Naive thymus-derived CD4-positive, alpha-beta T cell (primary cell): ENCODE measurements at places on chromosomes 13 and 19. TPM values are rescaled to one million over a fixed set of nuclear protein-coding genes. Genes with fewer than 3 reads are reported as not detected.

ZNF66 gene
- total RNA-seq = 10.5 TPM

CBLC gene
- total RNA-seq = not detected

SLC15A1 gene
- not detected for total RNA-seq

CLC gene
- 50.4 TPM for total RNA-seq

EPS8L1 gene
- 2.0 TPM for total RNA-seq

NAA16 gene
- total RNA-seq = 30.6 and 30.9 TPM in 2 replicates

ZIM2 gene
- total RNA-seq = not detected

BBC3 gene
- total RNA-seq = 42.0 TPM

IGFLR1 gene
- 61.4 TPM for total RNA-seq

MUC16 gene
- not detected for total RNA-seq

DNA sequence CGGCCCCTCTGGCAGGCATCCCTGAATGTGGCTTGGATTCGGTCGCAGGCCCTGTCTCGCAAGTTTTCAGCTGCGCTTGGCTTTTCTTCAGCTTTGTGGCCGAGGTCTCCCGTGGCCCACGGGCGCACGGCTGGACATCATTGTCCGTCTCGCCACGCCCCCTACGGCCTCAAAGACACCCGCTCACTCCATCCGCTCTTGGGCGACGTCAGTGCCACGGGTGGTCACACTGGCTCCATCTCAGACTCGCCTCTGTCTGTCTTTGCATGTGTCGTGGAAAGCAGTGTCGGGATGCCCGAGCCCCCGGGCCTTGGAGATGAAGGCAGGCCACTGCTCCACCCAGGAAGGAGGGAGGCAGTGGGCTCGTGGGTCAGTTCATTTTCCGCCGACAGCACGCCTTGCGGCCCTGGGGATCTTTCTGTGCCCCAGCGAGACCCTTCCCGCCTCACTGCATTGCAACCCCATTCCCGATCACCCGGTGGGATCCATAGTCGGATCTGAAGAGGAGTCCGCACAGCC, 51.0 kb downstream of the ZNF146 start:
- H3K27ac ChIP-seq = no peak overlapping the region
- H3K4me3 ChIP-seq = no peak overlapping the region
- no peaks in the 10 kb centered on the region for H3K36me3 ChIP-seq
- no peaks in the 10 kb centered on the region for H3K4me1 ChIP-seq
- no peak for DNase-seq
- H3K27me3 ChIP-seq = no peaks in the 10 kb centered on the region

- no peak overlapping the region for H3K27ac ChIP-seq
- H3K4me3 ChIP-seq = no peak overlapping the region
Measured at GRCh38 chr13:84741253-84741652, 859.0 kb upstream of the SLITRK1 start.

- no peak for DNase-seq
- H3K4me1 ChIP-seq = no peaks in the 10 kb centered on the region
- no peaks in the 10 kb centered on the region for H3K27me3 ChIP-seq
- H3K27ac ChIP-seq = no peak overlapping the region
- no peaks in the 10 kb centered on the region for H3K36me3 ChIP-seq
Measured at GRCh38 chr13:35046587-35046986, 104.5 kb downstream of the NBEA start.

DNA sequence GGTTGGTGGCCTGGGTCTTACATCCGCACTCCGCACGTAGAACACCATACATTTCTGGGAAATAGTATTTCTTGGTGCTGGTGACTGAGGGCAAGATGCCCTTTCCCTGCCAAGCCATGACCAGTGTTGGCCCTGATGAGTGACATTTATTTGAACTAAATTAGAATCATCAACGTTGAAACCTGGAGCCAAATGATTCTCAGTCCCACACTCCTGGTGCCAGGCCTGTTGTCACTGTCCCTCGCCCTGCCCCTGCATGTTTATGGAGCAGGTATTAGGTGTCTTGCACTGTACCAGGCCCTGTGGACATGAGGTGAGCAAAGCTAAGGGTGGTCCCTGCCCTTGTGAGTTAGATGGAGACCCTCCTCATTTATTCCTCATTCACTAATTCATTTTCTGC, 5.8 kb downstream of the CHST8 start:
- no peaks in the 10 kb centered on the region for H3K27me3 ChIP-seq
- H3K36me3 ChIP-seq = no peaks in the 10 kb centered on the region
- H3K4me1 ChIP-seq = no peaks in the 10 kb centered on the region
- no peak overlapping the region for H3K4me3 ChIP-seq
- H3K27ac ChIP-seq = no peak overlapping the region
- DNase-seq = no peak

GRCh38 chr13:50993371-50993770, 83.8 kb downstream of the RNASEH2B start:
- no peaks in the 10 kb centered on the region for H3K27me3 ChIP-seq
- peaks cover 10% of the 10 kb centered on the region for H3K4me1 ChIP-seq
- no peak for DNase-seq
- no peak overlapping the region for H3K27ac ChIP-seq

- no peak overlapping the region for H3K4me3 ChIP-seq
- DNase-seq = no peak
- no peaks in the 10 kb centered on the region for H3K27me3 ChIP-seq
- H3K36me3 ChIP-seq = no peaks in the 10 kb centered on the region
Measured at GRCh38 chr19:13606156-13606555, 99.9 kb upstream of the CACNA1A start.

GRCh38 chr19:3096902-3097326, 2.8 kb downstream of the GNA11 start:
- H3K4me1 ChIP-seq = peaks cover 38% of the 10 kb centered on the region
- no peaks in the 10 kb centered on the region for H3K36me3 ChIP-seq
- H3K4me3 ChIP-seq = no peak overlapping the region
- no peak for DNase-seq
- H3K27me3 ChIP-seq = peaks cover 5% of the 10 kb centered on the region
- H3K27ac ChIP-seq = no peak overlapping the region

DNA sequence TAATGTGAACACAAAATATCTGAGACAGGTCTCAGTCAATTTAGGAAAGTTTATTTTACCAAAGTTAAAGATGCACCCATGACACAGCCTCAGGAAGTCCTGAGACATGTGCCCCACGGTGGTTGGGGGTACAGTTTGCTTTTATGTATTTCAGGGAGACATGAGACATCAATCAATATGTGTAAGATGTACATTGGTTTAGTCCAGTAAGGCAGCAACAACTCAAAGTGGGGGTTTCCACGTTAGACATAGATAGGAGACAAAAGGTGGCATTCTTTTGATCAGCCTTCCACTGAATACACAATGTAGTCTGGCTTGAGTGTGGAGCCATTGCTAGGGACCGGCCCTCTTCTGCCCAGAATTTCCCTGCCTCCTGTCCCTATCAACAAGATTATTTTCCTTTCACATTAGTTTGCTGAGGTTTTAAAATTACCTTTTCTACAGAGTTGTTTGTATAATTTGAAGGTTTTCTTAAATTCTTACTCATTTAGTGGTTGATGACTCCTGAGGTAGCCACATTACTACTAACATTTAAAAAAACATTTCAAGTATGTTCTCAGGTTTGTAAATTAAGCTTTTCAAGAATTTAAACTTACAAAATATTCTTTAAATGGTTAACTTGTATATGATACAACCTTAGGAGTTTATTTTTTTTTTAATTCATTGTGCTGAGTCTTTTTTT, 33.2 kb downstream of the RNASEH2B start:
- H3K27ac ChIP-seq = no peak overlapping the region
- DNase-seq = no peak
- H3K27me3 ChIP-seq = no peaks in the 10 kb centered on the region
- H3K4me3 ChIP-seq = no peak overlapping the region

DNA sequence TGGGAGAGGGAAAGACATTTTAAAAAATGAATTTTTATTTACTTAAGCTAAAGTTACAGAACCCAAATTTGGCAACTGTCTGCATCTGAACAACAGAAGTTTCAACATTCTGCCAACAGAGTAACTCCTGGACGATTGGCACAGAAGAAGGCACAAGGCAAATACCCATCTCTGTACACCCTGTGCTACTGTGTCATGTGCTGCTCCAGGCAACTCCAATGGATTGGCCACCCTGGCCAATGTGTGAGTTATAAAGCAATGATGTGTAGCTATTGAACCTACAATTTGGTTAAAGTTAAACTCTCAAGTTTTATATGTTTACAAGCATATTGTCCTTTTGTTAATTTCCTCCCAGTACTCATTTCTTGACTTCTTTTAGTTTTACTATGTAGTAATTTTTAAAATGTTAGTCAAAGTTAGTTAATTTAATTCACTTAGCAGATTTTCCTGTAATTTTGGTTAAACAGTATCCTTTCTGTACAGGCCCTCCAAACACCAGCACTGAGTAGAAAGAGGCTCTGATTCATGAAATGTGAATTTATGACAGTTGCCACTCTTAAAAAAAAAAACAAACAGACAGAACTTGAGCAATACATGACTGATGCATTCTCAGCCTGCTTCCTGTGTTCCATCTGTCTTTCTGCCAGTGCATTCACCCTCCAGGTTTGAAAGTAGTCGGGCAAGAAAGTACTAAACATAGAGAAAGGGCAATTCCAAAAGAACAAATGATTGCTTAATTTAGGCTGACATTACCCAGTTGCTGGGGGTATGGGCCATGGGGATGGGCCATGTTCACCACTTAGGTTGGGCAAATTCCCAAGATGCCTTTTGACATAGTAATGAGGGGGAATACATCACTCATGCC, 5.9 kb downstream of the STARD13 start:
- DNase-seq = no peak
- H3K4me3 ChIP-seq = no peak overlapping the region
- no peaks in the 10 kb centered on the region for H3K27me3 ChIP-seq
- no peaks in the 10 kb centered on the region for H3K36me3 ChIP-seq
- no peaks in the 10 kb centered on the region for H3K4me1 ChIP-seq

DNA sequence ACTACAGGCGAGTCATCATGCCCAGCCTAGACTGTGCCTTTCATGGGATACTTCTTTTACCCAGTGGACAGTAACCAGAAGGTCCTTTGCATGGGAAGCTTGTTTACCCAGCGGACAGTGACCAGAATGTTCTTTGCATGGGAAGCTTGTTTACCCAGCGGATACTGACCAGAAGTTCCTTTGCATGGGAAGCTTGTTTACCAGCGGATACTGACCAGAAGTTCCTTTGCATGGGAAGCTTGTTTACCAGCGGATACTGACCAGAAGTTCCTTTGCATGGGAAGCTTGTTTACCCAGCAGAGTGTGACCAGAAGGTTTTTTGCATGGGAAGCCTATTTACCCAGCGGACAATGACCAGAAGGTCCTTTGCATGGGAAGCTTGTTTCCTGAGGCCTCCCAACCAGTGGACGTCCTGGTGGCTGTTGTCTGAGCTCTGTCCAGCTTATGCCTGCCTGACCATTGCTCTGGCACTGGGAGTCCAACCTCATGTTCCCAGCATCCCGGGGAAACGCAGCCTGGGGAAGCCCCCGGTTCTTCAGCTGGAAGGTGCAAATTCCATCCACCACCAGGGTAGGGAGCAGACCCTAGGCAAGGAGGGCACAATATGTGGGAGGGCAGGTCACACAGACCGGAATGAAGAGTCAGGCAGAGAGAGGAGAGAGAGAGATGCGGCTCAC, 41.6 kb upstream of the PDCD5 start:
- DNase-seq = no peak
- H3K4me3 ChIP-seq = no peak overlapping the region
- H3K27ac ChIP-seq = no peak overlapping the region
- H3K36me3 ChIP-seq = no peaks in the 10 kb centered on the region
- no peaks in the 10 kb centered on the region for H3K27me3 ChIP-seq

- no peak for DNase-seq
- no peak overlapping the region for H3K27ac ChIP-seq
- no peaks in the 10 kb centered on the region for H3K27me3 ChIP-seq
- H3K4me1 ChIP-seq = no peaks in the 10 kb centered on the region
Measured at GRCh38 chr13:111467111-111467890, 146.9 kb downstream of the TEX29 start.
